ENCODE measurements at places on chromosomes 13 and 19.

DNA sequence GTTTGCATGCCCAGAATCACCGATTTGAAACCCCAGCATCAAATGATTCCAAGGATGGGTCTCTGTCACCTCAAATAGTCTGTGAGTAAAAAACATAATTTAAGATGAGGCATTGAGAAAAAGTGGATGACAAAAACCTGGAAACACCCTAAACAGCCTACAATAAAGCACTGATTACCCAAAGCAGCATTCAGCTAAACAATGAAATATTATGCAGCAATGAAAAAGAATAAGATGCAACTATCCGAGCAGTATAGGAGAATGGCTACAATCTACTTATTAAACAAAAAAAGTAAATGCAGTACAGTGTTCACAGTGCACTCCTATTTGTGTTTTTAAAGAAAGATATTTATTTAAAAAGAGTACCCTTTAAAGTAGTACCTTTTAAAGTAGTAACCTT, 7.7 kb upstream of the RFX2 start:
- no peak for DNase-seq

DNA sequence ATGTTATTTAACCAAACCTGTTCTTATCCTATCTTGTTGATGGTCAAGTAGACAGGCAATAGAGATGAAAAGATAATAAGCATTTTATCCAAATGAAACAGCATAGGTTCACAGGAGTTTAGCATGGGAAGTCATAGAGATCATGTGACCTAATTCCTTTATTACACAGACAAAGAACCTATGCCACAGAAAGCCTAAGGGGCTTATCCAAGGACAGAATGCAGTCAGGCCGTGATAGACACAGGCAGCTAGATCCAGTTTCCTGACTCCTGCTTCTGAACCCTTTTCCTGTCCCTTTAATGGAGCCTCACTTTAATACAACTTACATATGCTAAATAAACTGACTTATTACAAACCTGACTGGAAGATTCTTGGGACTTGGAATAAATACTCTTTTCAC, 532.1 kb downstream of the IRS2 start:
- DNase-seq: no peak

DNA sequence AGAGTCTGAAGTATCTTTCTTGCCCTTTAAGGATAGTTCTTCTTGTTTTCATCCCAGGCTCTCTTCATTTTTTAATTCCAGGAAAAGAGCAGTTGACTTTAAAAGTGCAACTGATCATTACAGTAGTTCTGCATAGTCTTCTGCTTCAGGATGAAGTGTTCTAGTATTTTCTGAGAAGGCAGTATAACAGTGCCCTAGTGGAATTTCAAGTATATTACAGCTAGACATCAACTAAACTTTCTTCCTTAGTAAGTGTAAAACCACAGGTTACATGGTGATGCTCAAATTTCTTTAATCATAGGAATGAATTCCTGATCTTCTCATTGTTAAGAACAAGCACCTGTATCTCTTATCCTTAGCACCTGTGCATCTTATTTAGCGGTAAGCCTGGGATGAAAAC, 10.9 kb downstream of the NUFIP1 start:
- DNase-seq: no peak

DNA sequence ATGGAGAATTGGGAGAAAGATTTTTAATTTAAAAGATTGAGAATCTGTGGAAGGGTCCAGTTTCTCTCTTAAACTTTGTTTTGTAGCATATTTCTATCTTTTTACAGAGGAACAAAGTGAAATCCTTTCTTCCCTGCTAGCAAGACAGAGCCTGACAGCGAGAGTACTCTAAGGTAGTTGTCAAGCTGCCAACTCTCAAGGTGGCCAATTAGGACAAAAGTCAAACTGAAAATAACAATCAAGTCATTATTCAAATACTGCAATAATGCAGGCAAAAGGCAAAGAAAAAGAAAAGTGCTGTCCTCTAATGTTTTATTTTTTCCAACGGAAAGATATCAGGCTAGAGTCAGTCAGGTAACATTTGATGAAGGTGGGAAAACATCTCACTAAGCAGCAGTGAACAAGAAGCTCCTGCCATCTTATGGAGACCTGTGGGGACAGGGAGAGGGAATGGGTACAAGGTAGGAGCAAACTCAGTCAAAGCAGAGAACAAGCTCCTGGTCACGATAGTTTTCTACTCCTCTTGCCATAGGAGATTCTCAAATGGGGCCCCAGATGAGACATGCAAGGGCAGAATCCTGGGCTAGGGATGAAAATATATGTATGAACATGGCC, 801.9 kb upstream of the SLITRK1 start:
- DNase-seq: no peak

DNA sequence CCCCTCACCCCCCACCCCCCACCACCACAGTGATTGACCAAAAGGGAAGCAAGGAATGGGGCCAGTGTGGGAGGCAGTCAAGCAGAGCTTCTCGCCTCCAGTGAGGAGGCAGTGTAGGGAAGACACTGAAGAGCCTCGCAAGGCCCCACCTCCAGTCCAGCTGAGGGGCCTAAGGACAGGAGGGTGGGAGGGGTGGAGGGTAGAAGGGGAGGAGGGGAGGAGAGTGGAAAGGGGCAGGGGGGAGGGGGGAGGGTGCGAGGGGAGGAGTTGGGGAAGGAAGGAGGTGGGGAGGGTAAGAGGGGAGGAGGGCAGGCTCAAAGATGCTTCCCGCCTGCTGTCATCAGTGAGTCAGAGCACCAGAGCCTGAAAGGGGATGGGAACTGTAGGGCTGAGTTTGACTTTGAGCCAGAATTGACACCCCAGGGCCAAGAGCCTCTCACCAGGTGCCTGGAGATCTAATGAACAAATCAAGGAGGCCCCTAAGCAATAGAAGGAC, 786.2 kb downstream of the UQCRFS1 start:
- no peak for DNase-seq

DNA sequence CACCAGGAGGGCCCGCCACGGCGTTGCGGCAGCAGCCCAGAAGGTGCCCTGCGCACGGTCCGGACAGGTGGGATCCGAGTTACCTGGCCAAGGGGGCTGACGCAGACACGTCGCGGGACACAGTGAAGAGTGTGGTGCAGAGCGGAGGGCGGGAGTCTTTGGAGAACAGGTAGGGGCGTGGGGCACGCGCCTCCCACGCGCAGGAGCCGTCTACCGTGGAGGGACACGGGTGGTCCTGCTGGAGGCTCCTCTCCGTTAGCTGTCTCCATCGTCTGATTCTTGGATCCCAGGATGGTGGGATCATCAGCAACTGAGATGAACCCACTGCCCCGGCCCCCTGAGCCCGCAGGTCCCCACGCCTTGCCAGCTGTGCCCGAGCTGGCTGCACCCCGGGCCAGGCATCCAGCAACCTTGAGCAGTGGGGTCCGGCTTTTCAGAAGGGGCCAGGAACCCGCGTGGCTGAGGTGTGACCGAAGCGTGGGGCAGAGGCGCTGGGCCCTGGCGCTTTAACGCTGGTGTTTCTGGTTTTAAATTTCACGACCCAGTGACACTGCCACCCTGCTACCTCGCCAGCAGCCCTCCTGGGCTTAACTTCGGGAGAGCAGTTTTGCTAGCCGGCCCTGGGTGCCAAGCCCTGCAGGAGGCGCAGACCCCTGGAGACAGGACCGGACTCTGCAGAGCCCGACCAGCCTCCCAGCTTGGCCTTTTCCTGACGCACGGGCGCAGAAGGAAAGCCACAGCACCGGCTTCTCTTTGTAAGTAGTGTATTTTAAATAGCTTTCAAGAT, 7.3 kb downstream of the FGF22 start:
- DNase-seq: no peak

- no peak for DNase-seq
Observed at GRCh38 chr19:56301886-56302620, 12.6 kb downstream of the ZSCAN5A start.

GRCh38 chr13:99193152-99193551, 7.5 kb upstream of the UBAC2 start:
- no peak for DNase-seq

- DNase-seq: no peak
Observed at GRCh38 chr13:24145674-24146073, 14.8 kb upstream of the SPATA13 start.

DNA sequence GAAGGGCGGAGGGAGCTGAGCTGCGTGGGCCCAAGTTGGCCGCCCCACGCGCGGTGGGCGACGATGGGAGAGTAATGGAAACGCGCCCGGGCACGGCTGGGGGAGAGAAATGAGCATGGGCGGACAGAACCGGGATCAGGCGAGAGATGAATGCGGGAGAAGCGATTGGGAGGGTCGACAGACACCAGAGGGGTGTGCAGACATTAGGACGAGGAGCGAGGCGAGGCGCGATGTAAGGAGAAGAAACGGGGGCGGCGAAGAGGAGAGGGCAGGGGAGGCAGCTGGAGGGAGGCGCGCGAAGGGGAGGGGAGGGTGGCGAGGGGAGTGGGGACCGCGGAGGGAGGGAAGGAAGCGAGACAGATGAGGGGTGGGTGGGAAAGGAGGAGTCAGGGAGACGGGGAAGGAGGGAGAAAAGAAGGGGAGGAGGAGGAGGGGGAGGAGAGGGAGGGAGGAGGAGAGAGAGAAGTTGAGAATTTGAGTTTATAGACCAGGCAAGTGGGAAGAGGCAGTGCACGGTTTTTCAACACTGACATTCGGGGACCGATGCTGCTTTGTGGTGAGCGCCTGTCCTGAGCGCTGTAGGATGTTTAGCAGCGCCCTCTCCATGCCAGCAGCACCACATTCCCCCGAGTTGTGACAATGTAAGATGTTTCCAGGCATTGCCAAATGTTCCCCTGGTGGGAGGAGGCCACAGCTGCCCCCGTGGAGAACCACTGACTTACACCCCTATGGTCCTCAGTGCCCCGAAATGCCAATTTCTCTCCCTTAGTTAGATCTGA, at the start of gene SHISA7:
SHISA7 (minus strand) TSS at position 256 of the 779 bp plus-strand sequence. CDS start 437 bp downstream, outside the sequence.
- DNase-seq: no peak

GRCh38 chr19:48492925-48493717, 18.5 kb downstream of the LMTK3 start:
- DNase-seq: peak; percentile 91

DNA sequence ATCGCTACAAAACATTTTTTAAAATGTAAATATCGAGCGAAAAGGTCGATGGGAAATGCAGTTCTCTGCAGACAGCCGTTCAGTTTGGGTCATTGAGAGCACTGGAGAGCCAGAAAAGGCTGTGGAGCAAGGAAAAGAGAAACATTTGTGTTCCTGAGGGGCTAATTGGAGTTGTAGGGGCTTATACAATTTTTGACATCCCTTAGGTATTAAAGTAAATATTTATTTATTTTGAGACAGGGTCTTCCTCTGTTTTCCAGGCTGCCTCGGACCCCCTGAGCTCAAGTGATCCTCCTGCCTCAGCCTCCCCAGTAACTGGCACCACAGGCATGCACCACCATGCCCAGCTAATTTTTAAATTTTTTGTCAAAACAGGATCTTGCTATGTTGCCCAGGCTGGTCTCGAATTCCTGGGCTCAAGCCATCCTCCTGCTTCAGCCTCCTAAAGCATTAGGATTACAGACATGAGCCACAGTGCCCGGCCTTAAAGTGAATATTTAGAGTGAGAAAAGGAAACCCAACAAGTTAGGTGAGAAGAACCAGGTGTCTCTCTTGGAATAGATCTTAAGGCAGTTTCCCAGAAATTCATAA, 825 bp upstream of the YIF1B start:
- no peak for DNase-seq

GRCh38 chr13:79735228-79735627, 254.3 kb downstream of the NDFIP2 start:
- DNase-seq: no peak

DNA sequence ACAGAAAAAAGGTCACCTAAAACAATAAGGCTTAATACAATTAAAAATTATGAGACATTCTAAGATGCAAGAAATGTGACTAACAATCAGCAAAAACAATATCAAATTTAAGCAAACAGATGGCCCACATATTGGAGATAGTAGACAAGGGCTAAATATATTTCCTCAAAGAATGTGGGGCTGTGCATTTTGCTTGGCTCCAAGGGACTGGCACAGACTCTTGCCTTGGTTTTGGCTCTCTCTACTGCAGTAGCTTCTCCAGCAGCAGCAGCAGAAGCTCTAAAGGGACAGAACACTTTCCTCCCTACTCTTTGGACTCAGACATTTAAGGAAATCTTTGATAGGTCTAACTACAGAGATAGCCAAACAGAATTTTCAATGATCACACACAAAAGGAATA, 38.2 kb upstream of the ZNF780A start:
- no peak for DNase-seq

GRCh38 chr13:107721125-107721869, 494.0 kb downstream of the LIG4 start:
- no peak for DNase-seq
